GM20000 (cell line): ENCODE measurements at places on chromosomes 12 and 14.

DNA sequence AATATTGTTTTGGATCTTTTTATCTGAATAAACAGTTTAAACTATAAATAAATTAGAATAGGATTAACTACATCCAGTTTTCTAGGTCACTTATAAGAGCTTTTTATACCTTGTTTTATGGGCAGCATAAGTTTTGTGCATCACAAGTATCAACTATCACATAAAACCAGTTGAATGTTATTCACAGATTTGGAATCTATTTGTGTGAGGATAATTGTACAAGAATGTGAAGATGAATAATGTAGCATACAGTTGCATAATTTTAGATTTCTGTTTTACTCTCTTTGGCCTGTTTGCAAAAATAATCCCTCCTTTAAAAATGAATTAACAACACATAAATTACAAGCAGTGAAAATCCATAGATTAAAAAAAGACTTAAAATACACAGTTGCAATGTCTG is 88.8 kb downstream of the SCFD1 start:
- no peak for DNase-seq

GRCh38 chr12:94721173-94721572 is 70.8 kb upstream of the TMCC3 start:
- DNase-seq, result peak; percentile 63

DNA sequence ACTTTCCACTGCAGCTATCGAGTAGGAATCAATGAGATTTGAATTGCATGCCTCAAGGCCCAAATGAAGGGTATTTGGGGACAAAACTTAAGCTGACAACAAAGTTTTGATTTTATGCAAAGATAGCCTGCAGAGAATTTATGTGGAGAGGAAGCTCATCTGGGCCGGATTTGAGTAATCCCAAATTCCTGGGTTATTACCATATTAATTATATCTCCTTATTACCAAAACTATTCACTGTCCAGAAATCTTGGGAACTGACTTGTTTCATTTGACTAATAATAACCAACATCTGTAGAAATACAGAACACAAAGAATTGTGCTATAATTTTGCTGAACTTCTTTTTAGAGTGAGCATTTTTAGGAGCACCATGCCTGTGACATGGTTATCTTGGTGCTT is 70.4 kb downstream of the KITLG start:
- no peak for DNase-seq

DNA sequence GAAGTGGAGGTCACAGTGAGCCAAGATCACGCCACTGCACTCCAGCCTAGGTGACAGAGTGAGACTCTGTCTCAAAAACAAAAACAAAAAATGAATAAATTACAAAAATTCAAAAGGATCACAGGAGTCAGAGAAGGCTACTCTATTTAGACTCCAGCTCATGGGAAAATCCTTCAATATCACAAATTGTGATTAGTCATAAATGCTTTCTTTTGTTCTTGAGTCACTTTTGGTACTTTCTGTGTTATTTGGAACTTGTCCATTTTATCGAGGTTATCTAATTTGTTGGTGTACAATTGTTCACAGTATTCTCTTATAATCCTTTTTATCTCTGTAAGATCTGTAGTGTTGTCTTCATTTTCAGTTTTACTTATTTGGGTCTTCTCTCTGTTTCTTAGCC is 18.9 kb downstream of the ALDH2 start:
- DNase-seq, result no peak

GRCh38 chr14:92959189-92959531 is 36.2 kb downstream of the CHGA start:
- no peak for DNase-seq

DNA sequence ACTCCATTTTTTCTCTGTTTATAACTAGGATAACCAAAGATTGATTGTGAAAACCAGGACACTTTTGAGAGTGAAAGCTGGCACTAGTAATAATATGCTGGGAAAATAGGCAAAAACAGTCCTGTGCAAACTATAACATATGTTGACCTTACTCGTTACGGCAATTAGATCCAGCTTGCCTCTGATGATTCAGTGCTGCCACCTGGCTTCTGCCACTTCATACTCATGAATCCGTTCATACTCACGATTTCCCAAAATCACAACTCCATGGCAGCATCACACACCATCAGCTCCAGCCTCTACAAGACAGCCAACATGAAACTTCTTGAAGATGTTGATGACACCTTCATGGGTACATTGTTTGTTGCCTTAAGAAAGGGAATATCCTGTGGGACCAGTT is 49.1 kb upstream of the CAND1 start:
- no peak for DNase-seq

DNA sequence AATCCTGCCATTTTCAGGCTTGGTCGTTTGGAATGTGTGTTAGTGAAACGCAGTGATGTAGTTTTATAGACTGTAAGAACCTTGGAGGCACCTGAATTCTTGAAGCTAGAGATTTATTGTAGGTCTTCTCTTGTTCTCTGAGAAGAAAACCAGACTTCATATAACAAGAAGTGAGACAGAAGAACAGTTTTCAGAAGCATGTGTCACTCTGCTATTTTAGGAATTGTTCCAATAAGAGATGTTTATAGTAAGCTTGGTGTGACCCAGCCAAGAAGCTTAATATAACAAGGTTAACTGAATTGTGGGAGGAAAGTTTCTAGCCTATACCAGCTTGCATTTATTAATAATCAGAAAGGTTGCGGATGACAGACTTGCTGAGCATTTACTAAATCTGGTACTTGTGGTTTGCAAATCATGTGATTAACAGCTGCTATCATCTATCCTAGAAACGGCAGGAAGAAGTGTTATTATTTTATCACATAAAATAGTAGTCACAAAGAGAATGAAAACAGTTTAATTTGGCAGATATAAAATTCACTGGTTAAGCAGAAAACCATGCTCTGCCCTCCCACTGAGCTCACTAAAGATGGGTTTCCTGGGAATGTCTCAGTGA is 49.2 kb upstream of the BCAT1 start:
- peak; percentile 59 for DNase-seq

- DNase-seq, result no peak
Observed at GRCh38 chr14:102525219-102525928, 15.8 kb upstream of the ANKRD9 start.

DNA sequence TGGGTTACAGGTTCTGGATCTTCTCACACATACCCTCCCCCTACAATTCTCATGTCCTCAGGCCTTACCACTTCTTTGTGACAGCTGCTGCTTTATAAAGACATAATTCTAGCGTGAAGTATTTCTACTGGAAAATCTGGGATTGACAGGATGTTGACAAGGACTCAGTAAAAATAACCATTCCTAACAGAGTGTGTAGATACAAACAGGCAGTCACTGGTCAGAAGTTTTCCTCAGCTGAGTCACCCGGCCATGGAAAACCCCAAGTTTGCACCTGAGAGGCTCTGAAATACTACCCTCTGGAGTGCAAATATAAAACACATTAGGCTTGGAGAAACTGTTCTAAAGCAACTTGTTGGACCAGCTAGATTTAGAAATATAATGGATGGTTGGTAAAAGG is 54.4 kb downstream of the SPPL3 start:
- no peak for DNase-seq

DNA sequence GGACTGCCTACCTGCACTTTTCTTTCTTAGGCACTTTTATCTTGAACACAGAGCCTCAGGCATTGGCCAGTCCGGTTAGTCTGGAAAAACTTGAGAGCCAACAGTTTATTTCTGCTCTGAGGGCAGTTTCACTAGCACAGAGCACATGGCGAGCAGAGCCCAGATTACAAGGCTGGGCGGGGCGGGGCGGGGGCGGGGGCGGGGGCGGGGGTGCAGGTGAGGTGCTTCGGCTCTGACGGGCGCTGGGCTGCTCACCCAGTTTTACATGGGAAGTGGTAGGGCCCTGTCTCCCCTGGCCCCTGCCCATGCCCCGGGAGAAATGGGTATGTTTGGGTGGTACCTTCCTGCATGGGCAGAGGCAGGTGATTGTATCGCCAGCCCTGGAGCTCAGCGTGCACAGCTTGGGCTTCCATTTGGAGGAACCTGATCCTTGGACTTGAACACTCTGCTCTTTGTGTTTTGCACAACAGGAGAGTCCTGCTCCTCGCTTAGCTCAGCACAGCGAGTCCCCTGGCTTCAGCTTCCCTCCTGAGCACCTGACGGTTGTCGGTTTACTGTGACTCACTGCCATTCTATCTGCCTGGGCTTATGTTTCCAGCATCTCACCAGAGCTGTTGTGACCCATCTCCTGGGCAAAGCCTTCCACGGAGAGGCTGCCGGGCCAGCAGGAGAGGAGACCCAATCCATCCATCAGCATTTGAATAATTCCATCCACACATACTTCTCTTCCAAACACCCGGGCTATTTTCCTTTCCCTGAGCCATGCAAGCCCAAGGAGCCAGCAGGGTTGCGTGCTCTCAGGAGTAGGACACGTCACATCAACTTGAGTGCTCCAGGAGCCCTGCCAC is 108.5 kb downstream of the ARF6 start:
- DNase-seq, result peak; percentile 70

DNA sequence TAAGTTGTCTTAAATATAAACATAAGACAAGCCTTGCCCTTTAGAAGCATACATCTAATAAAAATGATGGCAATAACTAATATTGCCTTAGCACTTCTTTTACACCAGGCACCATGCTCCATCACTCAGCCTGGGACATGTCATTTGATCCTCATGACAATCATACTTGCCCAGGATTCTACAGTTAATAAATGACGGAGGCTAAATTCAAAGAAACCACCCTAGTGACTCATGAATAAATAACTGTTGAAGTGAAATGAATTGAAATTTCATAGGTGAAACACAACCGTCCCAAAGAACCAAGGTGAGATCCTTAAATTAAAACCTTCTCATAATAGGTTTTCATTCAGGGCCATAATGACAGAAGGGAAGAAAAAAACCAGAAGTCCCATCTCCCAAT is 89.5 kb downstream of the GRIN2B start:
- DNase-seq, result no peak

- DNase-seq, result no peak
Observed at GRCh38 chr12:1373901-1374735, 220.3 kb downstream of the FBXL14 start.

DNA sequence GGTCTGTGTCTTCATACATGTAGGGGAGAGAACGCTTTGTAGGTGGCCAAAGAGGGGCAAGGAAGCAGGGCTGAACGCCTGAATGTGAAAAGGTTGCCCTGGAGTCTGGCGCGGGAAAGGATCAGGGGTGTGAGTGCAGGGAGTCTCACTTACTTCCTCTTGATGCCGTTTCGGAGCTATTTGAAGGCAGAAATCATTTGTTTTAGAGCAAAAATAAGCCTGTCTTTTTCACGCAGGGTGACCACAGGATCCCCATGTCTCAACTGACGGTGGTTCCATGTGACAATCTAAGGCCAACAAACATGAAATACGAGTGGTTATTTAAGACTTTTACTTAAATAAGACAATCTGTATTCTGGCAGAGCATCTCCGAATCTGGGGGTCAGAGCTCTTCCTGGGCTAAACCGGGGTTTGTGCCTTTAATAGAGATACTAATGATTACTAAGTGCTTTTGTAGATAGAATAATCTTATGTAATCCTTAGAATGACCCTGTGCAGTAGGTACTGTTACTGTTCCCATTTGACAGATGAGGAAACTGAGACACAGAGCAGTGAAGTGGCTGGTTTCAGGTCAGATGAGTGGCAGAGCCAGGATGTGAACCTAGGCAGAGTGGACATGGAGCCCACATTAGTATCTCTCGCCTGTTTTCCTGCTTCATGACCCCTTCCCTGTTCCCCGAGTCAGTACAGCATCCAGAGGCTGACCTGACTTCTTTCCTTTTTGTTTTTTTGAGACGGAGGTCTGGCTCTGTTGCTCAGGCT is 1.9 kb downstream of the BRI3BP start:
- peak; percentile 65 for DNase-seq

DNA sequence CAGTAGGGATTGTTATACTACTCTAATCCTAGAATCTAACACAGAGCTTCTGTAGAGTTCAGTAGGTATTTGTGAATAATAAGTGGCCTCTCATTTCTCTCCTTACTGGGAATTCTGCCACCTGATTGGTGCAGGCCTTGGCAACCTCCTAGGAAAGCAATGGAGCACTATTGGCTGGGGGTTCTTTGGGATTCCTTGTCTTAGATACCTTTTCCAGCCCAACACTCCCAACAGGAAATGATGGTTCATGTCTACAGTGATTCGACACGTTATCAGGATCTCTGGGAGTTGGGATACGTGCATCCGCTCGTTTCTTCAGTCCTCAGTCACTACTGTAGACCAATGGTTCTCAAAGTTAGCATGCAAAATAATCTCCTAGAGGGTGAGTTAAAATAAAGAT is 67.4 kb downstream of the ELK3 start:
- DNase-seq, result no peak

DNA sequence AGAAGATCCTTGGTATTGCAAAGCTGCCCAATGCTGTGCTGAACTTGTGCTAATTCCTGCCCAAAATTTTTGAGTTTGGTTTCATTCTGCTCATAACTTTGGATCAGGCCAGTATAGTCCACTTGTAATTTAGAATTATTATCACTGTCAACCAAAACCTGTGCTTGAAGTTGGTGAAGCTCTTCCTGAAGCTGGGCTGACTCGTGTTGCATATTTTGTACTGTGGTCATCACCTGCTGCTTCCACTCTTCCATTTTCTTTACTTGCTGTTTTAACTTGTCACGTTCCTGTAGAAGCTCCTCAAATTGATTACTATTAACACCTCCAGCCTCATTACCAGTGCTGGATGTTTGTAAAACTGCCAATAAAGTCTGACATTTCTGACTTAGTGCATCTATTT is 35.8 kb downstream of the TRIP11 start:
- DNase-seq, result no peak

GRCh38 chr14:81178063-81178462 is 42.7 kb downstream of the GTF2A1 start:
- DNase-seq, result no peak

DNA sequence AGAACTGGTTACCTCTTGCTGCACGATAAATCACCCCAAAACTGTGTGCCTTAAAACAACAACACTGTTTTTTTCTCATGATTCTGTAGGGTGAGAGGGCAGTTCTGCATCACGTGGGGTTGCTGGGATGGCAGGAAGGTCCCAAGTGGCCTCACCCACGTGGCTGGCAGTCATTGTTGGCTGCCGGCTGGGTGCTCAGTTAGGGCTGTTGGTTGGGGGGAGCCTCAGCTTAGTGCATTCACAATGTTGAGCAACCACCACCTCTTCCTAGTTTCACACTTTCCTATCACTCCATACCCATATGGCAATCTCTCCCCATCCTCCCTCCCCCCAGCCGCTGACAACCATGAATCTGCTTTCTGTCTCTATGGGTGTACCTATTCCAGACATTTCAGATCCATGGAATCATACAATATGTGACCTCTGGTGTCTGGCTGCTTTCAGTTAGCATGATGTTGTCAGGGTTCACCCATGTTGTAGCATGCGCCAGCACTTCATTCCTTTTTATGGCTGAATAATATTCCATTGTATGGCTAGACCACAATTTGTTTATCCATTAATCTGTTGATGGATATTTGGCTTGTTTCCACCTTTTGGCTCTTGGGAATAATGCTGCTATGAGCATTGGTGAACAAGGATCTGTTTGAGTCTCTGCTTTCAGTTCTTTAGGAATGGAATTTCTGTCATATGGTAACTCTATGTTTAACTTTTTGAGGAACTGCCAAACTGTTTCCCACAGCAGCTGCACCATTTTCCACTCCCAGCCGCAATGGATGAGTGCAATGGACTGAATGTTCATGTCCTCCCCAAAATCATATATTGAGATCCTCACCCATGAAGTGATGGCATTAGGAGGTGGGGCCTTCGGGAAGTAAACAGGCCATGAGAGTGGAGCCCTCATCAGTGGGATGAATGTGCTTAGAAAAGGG is 11.2 kb upstream of the POP5 start:
- DNase-seq, result no peak
